ENCODE measurements at places on chromosomes 6 and 20.

DNA sequence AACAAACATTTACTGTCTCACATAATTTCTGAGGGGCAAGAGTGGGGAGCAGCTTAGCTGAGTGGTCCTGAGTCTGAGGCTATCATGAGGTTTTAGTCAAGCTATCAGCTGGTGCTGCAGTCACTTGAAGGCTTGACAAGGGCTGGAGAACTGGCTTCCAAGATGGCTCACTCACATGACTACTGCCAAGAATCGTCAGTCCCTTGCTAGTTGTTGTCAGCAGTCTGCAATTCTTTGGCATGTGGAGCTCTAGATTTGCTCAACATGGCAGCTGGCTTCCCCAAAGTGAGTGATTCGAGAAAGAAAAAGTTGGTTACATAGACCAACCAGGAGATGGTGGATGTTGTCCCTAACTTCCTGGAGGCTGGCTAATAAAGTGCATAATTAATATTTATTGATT is 2.8 kb upstream of the LRRC1 start:
- peak; percentile 44 for DNase-seq

DNA sequence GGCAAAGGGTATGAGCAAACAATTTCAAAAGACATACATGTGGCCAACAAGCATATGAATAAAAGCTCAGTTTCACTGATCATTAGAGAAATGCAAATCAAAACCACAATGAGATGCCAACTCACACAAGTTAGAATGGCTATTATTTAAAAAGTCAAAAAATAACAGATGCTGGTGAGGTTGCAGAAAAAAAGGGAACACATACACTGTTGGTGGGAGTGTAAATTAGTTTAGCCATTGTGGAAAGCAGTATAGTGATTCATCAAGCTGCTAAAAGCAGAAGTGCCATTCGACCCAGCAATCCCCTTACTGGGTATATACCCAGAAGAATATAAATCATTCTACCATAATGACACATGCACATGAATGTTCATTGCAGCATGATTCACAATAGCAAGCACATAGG is 6.7 kb upstream of the KHDC1L start:
- no peak for DNase-seq

GRCh38 chr6:132354517-132355167 is 46.6 kb downstream of the MOXD1 start:
- DNase-seq, result no peak

DNA sequence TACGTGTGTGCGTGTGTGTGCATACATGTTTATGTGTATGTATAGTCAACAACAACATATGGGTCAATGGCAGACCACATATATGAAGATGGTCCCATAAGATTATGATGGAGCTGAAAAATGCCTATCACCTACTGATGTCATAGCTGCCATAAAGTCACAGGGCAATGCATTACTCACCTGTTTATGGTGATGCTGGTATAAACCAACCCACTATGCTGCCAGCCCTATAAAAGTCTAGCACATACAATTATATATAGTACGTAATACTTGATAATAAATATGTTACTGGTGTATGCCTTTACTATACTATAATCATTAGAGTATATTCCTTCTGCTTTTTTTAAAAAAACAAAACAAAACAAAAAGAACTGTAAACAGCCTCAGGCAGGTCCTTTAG is 148.4 kb upstream of the ARID1B start:
- no peak for DNase-seq

DNA sequence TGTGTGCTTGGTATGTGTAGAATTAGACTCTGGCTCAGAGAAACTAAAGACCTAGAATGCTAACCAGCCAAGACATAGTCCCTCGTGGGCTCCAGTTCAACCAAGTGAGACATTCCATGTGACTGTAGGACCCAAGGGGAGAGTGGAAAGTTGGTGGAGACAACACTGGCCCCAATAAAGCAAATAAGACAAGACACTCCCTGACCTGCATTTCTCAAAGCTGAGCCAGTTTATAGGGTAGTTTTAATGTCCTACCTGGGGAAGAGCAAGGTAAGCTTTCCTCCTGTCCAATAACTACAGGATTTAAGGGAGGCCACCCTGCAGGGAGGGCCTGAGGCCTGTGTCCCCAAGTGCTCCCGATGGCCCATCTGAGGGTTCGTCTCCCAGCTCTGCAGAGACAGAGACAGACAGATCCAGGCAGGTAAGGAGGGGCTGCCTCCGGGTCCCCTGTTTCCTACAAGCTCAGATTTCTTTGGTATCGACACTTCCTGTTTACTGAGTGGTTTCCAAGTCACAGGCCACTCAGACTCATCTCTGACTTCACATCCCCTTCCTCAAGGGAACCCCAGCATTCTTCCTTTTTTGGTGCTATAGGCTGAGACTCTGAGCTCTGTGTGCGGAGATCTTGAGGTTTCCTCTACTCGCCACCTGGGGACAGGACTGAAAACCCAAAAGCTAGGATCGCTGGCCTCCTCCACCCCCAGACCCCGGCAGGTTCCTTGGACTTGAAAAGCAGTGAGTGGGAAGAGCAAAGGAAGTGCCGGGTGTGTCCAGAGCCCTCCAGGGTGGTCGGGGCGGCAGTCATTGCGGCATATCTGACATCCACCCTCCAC is 92.4 kb downstream of the PRND start:
- no peak for DNase-seq

DNA sequence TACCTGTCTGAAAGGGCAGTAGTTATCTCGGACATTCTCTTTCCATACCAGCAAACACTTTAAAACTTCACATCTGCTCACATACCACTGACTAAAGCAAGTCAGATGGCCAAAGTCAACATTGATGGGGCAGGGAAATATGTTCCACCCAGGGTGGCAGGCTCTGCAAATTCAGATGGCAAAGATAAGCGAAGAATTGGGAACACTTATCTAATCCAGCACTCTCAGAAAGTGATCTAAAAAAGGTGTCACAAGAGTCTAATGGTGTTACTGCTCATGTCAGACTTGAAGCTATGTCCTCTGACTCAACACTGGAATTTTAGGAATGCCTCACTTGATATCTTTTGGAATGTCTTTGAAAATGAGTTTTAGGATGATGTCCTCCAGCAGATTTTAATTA is 1086.2 kb downstream of the KIF16B start:
- DNase-seq, result peak; percentile 56

GRCh38 chr6:41014780-41015179 is 24.2 kb downstream of the UNC5CL start:
- DNase-seq, result no peak

GRCh38 chr20:682123-682522 is 6.5 kb upstream of the SCRT2 start:
- DNase-seq, result no peak

- DNase-seq, result peak; percentile 77
These were observed 20.2 kb upstream of the GJE1 start for GRCh38 chr6:142112451-142113061.

- no peak for DNase-seq
These were observed 24.6 kb upstream of the PPP1R14C start for GRCh38 chr6:150118203-150118602.

DNA sequence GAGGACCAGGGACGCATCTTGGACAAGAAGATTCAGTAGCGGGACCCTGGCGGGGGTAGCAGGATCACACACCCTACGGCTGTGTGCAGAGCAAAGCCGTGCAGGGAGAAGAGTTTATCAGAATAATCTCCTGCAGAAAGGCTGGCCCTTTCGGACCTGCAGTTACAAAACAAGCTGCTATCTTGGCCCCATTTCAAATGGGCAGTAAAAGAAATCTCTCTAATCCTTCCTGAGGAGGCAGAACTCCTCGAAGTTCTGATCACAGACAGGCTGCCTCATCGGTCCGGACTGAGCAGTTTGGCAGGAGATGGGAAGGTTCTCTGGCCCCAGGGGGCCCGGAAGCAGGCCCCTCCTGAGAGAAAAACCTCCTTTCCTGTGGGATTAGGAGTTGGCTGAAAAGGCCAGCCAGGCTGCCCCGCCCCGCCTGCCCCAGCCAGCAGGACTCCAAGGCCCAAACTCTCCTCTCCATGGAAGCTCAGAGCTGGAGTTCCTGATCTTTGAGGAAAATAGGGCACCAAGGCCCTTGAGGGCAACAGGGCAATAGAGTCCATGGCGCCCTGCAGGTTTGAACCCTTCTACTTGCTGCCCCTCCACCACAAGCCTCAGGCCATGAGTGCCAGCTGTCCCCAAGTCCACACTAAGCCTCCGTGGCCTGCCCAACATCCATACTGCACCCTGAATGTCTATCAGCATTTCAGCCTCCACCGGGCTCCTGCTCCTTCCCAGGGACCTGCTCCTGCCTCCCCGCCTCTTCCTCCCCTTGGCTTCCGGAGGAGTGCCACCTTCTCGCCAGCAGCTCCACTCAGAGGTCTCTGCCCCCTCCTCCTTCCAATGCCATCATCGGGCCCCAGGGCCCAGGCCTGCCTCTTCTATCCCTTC is 141.3 kb downstream of the PREX1 start:
- no peak for DNase-seq

DNA sequence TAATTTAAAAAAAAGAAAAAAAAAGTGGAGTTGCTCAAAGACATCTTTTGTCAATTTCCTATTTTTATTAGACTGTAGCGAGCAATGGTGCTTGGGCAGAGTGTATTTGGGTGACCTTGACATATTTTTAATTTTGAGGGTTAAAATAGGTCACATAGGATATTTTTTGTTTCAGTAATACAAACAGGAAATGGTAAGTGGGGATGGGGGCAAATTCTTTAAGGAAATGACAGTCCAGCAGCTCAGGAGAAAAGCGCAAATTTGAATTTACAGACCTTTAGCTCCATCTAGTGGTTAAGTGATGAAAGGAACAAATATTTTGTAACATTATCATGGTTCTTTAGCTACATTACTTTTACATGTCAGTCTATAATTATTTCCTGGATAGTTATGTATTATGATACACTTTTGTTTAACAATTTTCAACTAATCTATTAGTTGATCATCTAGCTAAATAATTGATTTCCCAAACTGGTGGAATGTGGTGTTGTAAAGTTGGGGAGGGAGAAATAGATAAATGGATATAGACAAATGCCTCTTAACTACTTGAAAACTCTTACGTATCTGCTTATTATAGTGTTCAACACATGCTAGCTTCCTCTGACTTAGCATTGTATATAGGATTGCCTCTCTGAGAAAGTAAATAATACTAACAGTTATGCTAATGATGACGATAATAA is 10.0 kb downstream of the CITED2 start:
- no peak for DNase-seq

DNA sequence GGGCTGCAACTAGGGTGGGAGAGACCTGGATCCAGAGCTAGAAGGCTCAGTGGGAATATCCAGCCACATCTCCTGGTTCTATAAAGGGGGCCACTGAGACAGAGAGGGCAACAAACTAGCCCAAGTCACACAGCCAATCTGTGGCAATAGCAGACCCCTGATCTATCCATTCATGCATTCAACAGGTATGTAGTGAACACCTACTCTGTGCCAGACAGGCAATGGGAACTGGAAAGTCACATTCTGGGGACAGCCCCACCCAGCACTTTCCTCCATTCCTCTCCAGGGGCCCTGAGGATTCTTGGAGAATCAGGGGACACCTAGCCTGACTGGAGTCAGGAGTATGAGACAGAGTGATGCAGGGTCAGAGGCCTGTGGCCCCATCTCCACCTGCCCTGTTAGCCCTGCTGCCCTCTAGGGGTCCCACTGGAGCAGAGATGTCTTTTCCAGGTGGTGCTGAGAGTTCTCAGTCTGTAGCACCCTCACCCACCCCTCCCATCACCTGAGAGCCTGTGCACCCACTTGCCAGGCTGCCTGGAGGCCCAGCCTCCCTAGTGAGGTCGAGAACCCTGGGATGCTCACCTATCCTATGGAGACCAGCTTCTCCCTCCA is 13.6 kb downstream of the BPIFA2 start:
- DNase-seq, result no peak

- no peak for DNase-seq
These were observed 17.5 kb upstream of the ZNF831 start for GRCh38 chr20:59145924-59146779.

DNA sequence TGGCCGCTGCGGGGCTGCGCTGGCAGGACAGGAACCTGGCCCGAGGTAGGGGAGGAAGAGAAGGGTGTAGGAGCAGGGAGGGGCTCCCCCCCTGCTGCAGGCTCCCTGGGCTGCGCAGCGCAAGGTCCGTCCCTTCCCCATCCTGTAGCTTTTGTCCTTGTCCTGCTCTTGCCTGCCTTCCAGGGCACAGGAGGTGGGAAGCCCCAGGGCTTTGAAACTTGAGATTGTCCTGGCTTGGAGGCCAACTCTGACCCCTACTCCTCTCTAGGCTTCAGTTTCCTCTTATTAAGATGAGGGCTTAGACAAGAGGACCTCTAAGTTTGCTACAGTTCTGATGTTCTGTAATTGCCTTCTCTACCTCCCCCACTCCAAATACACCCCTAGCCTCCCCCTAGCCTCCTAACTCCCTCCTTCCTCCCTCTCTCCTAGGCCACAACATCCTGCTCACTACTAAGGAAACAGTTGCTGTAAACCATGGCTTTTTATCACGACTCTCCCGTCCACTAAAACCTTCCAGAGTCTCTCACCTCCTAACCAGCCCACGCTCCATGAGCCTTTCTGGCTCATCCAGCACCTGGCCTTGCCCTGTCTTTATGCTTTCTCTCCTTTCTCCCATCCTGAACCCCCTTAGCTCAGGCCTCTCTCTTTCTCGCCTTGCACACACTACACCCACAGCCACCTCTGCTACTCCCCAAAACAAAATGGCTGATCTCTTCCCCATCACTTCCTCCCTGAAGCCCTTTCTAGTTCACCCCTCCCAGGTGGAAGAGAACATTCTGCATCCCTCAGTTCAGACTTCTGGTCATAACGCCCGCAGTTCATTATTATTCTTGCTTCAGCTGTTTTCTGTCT is 10.2 kb downstream of the UNC5CL start:
- no peak for DNase-seq

GRCh38 chr6:19753826-19754225 is 83.3 kb upstream of the ID4 start:
- no peak for DNase-seq

DNA sequence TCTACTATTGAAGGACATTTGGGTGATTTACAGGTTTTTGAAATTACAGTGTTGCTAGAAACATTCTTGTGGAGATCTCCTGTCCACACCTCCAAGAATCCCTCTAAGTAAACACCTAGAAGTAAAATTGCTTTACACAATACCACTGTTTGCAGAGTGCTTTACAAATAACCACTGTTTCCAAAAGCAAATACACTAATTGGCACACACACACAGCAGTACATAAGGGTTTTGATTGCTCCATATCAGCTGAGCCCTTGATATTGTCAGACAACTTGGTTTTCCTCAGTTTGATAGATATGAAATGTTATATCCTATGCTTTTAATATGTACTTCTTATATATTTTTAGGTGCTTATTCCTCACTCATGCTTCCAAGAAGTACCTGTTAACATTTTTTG is 6.3 kb downstream of the HMGN4 start:
- no peak for DNase-seq

- peak; percentile 87 for DNase-seq
These were observed 1.4 kb upstream of the CEP43 start for GRCh38 chr6:166997768-166998255.

- peak; percentile 71 for DNase-seq
These were observed 3.2 kb downstream of the GNAS start for GRCh38 chr20:58855506-58856389.

GRCh38 chr6:117605169-117605826 is 3.0 kb upstream of the GOPC start:
- peak; percentile 72 for DNase-seq

GRCh38 chr6:24795106-24795505 is 3.6 kb downstream of the ARMH2 start:
- peak; percentile 34 for DNase-seq

- DNase-seq, result peak; percentile 68
These were observed 3.5 kb upstream of the SNAI1 start for GRCh38 chr20:49979030-49979832.

- no peak for DNase-seq
These were observed 18.3 kb downstream of the LRRC1 start for GRCh38 chr6:53813096-53813495.

GRCh38 chr6:11094411-11094851 is 797 bp downstream of the SMIM13 start:
- DNase-seq, result peak; percentile 70

- DNase-seq, result no peak
These were observed 13.6 kb downstream of the SLC2A10 start for GRCh38 chr20:46723039-46723438.

All from trophoblast cell (in vitro differentiated cells and primary cell).